ENCODE measurements at places on chromosomes 12 and 14.

DNA sequence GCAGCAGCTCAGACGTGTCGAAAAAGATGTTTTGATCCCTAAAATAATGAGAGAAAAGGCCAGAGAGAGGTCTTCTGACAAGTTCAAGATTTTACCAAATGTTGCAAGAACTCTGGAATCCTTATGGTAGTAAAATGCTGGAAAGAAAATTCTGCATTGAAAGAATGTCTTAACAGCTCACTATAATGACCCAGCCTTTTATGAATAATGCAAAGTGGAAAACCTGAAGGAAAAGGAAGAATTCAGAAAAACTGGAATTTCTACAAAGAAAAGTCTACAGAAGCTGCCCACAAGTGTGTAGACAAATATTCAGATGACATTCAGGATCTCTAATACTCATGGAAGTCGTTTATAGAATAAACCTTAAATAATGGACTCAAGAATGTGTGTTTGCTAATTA lies 1.8 kb upstream of the CCDC88C start:
- no peak for DNase-seq

DNA sequence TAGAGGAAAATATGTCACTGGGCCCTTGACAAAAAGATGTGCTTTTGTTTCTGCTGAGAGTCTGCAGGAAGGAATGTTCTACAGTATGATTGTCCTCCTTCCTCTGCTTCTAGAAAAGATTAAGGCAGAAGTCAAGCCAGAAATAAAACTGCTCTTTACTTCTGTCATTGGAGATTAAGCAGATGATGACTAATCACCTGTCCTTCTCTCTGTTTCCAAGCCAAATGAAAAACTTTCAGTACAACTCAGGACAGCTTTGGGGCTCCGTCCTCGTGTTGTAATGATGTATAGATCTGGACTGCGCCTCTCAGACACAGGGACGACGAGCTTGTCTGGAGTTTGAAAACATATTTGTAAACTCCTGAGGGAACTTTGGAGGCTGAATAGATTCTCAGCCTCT lies 159.3 kb downstream of the DYRK2 start:
- no peak for DNase-seq

DNA sequence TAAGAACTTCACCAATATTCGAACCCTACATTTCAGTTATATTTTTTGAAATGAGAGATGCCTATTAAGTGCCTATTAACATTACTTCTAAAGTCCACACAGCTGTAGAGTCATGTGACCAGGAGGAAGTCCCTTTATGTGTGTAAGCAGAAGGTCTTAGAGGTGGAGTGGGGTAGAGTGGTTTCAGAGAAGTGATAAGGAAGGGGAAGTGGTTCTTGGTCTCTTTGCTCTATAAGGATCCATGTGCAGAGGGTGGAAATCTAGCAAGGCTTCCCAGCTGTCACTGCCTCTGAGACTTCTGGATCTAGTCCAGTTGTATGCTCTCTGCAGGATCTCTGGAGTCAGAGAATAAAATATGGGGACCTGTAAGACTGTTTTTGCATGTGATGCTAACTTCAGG lies 673.9 kb downstream of the FLRT2 start:
- DNase-seq, result no peak

- DNase-seq, result no peak
Observed at GRCh38 chr14:77377502-77377844, 294 bp downstream of the SAMD15 start.

GRCh38 chr14:74535756-74536325 lies 42.3 kb downstream of the ISCA2 start:
- DNase-seq, result no peak

DNA sequence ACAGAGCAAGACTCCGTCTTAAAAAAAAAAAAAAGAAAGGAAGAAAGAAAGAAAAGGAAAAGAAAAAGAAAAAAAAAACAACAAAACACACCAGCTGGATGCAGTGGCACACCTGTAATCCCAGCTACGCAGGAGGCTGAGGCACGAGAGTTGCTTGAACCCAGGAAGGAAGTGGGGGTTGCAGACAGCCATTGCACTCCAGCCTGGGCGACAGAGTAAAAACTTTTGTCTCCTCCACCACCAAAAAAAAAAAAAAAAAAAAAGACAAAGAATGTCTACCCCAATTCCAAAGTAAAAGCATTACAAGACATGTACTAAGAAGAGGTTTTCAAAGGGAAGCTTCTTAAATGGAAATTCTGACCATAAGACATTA lies 53.4 kb downstream of the HNRNPC start:
- DNase-seq, result no peak

DNA sequence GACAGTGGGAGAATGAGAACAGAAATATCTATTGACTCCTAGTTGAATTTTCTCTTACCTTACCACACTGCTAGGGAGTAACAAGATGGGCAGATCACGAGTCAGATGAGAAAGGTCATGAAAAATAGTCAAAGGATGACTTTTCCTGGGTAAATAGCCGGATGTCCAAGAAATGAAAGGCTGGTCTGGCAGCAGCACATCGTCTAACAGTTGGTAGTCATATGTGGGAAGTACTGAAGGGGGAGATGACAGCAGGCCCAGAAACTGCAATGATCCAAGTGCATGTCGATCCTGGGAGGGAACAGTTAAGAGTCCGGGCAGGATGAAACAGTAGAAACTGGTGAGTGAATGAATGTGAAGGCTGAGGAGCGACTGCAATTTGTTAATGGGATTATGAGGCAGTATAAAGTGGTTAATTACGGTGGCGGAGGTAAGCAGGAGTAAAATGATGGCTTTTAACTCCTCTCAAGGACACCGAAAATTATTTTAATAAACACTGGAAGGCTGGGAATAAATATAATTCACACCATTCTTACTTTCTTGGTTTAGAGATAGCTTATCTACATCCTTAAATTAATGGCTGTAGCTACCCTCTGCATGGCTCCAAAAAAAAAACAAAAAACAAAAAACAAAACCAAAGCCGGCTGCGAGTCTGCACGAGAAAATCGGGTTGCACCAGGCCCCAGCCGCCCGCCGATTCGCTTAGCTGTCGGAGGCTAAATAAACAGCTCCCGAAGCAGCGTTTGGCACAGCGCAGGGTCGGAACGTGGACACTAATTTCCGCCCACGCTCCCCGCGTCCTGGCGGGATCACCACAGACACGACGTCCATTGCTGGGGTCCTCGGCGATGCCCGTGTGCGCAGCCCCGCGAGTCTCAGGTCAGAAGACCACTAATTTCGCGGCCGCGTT lies 1.0 kb upstream of the ERC1 start:
- peak; percentile 61 for DNase-seq

GRCh38 chr12:77599782-77600467 lies 230.8 kb upstream of the NAV3 start:
- no peak for DNase-seq

All from activated CD4-positive, alpha-beta T cell treated with anti-CD3 and anti-CD28 coated beads, Interleukin-10, Interleukin-2, amounts not matched to agents 100 ng/mL and 50 ng/mL, durations not matched to agents 16 hours and 8 hours (primary cell).